ENCODE measurements at places on chromosomes 7 and 10.
A peak's percentile ranks its signal among the peaks of the same experiment; 100 is the strongest.

DNA sequence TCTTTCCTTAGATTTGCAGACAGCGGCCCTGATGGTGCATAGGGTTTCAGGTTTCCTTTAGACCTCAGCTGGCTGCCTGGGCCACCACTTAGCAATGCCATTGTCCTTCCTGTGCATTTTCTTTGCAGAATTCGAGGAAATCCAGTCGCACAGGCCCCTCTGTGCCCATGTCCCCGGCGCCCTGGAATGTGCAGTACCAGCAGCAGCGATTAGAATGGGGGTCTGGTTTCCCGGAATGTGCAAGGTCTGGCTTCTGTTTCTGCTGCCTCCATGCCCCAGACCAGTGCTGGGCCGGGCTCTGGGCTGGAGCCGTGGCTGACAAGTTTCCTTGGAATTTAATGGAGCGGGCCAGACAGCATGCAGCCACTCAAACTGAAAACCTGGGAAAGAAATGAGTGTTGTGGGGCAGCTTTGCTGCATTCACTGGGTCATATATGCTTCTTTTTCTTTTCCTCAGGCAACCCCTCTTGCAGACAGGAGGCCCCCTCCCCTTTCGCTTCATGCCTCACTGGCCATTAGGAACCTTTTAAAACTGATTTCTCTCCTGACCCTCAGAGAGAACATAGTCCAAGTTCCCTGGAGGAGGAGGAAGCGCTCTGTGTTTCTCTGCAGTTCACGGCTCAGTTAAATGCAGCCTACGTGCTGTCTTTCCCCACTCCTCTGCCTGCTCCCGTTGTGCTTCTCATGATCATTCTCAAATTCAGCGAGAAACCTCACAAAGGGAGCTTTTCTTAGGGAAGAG lies 14.4 kb downstream of the HTRA1 start:
- peak; percentile 77 for DNase-seq

GRCh38 chr7:142717453-142717852 lies 31.8 kb upstream of the PRSS1 start:
- DNase-seq: no peak

GRCh38 chr7:141738592-141739013 lies 445 bp downstream of the SSBP1 start:
- no peak for DNase-seq

- DNase-seq: peak; percentile 51
Measured at GRCh38 chr7:17130281-17131059, 168.0 kb upstream of the AHR start.

- no peak for DNase-seq
Measured at GRCh38 chr10:95121904-95122303, 52.6 kb upstream of the CYP2C8 start.

- DNase-seq: peak; percentile 56
Measured at GRCh38 chr7:137476937-137477336, 133.4 kb upstream of the PTN start.

DNA sequence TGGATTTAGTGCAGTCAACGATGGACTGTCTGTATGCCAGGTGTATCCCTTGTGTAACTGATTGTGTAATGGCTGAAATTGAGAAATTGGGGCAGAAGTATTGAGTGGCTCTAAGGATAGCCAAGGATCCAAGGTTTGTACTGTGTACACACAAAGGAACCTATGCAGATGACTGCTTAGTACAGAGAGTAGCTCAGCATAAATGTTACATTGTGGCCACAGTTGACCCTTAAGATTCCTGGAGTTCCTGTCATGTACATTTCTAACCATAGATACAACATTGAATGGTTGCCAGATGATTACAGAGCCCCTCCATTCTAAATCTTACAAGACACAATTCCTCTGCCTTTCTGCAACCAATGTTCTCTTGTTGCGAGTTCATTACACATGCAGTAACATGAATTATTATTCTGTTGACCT lies 25.3 kb downstream of the CCDC126 start:
- DNase-seq: no peak

GRCh38 chr10:30500963-30501504 lies 67.0 kb downstream of the MAP3K8 start:
- DNase-seq: no peak

DNA sequence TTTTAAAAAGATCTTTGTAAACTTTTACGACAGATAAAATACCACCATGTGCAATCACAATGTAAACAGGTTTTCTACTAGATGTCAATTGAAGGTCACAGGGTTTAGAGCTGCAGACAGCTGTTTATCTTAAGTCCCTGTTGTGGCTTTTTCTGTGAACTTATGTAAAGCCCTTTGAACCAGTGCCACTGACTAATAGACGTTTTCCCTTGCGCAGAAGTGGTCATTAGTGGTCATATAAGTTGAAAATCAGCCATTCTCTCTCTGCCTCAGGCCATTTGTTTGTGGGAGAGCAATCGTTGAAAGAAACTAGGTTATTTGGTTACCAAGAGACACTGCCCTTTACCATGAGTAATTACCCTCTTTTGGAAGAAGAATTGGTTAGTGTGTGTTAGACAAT lies 23.9 kb downstream of the CACNB2 start:
- DNase-seq: no peak

- no peak for DNase-seq
Measured at GRCh38 chr7:157791261-157791660, 454.5 kb downstream of the DNAJB6 start.

- peak; percentile 48 for DNase-seq
Measured at GRCh38 chr7:35630024-35630972, 64.6 kb downstream of the HERPUD2 start.

DNA sequence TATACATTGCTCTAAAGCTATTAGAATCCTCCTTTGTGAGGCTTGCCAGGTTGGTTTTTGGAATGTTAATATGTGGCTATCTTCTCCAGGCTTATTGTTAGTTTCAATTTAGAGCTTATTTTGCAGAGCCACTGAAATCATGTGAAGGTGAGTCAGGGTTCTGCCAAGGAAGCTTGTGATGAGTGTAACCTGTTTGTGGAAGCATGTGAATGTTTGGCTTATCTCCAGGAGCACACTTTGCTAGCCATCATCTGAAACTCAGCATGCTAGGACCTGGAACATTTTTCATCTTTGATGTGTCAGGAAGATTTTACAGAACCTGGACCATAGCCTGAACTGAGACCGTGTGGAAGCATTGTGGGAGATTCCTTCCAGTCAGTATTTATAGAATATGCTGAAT lies 197.3 kb downstream of the PPP1R9A start:
- no peak for DNase-seq

- no peak for DNase-seq
Measured at GRCh38 chr10:14548970-14549369, 218.2 kb upstream of the FRMD4A start.

- DNase-seq: no peak
Measured at GRCh38 chr10:88913788-88914187, 33.7 kb downstream of the STAMBPL1 start.

GRCh38 chr7:21261627-21262594 lies 166.0 kb upstream of the SP4 start:
- peak; percentile 35 for DNase-seq

DNA sequence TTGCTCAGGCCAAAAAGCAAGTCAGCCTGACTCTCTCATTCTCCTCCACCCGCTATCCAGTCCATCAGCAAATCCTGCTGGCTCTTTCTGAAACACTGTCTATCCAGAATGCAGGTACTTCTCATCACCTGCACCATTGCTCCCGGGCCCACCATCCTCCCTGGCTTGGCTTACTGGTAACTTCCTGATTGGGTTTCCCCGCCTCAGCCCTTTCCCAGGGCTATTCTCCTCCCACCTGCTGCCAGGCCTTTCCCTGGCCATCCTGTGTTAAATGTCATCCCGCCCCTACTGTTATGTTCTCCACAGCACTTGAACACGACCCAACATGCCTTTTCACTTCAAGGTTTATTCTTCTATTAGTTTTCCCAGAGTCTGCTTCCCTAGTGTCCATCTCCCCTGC lies 124.0 kb downstream of the CNNM2 start:
- no peak for DNase-seq

GRCh38 chr10:71634531-71635164 lies 84.9 kb downstream of the C10orf105 start:
- no peak for DNase-seq

DNA sequence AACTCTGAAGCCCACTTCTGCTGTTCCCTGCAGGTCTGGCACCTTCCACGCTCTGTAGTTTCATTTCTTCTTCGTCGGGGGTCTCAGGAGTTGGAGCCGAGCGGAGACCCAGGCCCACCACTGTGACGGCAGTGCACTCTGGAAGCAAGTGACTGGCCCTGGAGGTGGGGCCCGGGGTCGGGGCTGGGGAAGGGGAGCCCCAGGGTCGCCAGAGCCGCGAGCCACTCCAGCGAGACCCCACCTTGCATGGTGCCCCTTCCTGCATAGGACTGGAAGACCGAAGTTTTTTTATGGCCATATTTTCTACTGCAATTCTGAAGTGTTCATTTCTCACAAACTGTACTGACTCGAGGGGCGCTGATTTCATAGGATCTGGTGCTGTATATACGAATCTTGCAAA lies 172.8 kb downstream of the CCDC3 start:
- no peak for DNase-seq

DNA sequence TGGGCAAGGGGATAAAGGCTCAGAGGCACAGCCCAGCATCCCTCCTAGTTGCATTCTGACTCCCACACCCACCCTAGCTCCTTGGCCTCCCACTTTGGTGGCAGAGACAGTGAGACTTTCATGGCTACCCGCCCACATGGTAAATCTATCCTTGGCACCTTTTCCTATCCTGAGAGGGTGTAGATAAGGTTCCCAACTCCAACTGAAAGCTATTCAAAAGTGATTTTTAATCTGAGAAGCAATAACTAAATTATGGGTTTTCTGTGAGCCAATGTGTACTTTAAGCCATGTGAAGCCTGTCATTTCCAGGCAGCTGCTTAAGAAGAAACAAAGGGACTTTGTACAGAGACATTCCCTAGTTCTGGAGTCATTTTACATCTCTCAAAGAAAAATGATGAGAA lies 9.1 kb downstream of the LAMB1 start:
- DNase-seq: no peak

DNA sequence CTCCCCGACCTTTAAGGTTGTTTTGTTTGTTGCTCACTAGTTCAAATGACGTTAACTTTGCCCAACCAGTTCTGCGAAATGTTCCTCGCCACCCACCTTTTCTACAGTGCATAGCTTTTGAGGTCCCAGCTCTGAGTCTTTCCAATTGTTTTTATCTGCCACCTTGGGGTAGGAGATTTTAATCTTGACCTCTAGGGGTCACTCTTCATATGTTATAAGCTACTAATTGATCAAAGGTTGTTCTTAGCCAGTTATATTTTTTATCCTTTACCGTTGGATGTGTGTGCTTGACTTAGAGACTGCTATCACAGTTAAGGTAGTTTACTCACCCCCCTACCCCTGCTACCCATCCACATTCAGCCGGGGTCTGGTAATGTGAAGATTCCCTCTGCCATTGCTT lies 372.4 kb downstream of the SUGCT start:
- DNase-seq: no peak

DNA sequence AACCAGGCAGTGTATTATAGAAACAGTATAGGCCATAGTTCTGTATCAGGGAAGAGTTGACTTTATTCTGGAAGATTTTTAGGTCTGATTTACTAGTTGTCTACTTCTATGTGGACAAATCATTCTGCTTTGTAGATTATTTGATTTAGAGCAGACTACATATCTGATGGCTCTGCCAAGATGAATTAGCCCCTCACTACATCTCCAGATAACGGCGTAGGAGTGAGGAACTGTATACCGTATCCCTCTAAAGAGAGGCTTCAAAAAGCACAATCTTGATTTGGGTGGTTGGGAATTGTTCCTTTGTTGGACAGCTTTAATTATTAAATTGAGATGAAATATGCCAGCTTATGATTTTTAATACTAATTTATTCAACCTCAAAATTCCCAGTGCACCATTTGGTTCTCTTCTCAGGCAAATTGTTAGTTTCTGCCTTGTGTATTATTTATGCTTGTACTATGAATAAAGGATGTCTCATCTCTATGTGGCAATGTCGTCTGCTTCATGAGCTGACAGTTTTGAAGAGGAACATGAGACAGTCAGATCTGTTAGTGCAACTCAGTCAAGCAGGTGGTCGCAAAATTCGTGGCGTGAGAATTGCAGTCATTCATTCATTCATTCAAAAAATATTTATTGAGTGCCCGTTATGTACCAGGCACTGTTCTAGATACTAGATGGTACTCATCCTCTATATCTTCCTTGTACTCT lies 422.8 kb downstream of the EXOC4 start:
- no peak for DNase-seq

GRCh38 chr10:71984126-71984808 lies 20.1 kb downstream of the CHST3 start:
- no peak for DNase-seq

DNA sequence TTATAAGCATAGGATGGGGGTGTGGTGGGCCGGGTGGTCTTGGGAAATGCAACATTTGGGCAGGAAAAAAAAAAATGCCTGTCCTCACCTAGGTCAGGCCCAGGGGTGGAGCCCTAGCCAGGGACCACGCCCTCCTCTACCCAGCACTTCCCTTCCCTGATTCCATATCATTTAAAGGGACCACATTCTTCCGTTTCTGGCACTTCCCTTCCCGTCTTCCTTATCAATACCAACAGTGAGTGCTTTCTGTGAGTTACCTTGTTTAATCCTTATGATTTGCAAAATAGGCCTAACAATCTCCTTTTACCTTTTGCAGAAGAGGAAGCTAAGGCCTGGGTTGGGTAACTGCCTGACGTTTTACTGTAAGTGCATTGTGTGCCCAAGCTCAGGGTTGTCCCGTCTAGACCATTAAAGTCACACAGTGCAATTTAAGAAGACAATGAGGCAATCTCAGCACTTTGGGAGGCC lies 16.7 kb upstream of the C10orf95 start:
- DNase-seq: no peak

- DNase-seq: no peak
Measured at GRCh38 chr10:103569896-103570295, 76.4 kb downstream of the NEURL1 start.

GRCh38 chr7:1559626-1560590 lies 3.9 kb upstream of the TMEM184A start:
- no peak for DNase-seq

DNA sequence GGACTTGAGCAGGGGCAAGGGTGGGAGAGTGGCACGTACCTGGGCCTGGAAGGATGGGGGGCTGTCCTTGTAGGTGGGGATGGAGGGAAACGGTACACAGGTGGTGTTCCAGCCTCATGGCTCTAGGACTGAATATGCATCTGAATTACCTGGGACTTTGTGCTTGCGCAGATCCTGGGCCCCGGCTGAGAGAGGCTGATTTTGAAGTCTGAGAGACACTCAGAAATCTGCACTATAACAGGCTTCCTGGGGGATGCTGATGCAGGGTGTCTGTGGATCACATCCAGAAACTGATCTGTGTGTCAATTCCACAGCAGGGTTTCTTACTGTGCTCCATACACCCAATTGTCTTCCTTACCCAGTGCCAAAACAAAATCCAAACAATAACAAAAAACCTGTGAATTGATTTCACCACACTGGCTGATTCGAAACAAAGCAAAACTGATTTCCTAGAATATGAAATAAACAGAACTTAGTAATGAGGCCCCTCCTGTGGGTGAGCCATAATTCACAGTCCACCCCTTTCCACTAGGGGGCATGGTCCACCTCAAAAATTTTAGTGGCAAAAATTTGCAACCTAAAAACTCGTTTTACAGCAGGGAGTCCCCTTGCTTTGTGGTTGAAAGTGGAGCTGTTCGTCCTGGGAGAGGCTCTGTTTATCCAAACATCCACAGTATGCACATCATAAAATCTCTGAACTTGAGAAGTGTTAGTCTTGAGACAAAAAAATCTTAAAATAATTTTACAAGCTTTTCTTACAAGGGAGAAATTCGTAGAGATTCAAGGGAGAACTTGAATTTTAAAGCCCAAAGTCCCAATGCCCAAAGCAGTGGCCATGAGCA lies 32.0 kb upstream of the PLEKHA1 start:
- peak; percentile 86 for DNase-seq

Data from GM03348 (cell line).